ENCODE measurements at places on chromosomes 3 and 15.

DNA sequence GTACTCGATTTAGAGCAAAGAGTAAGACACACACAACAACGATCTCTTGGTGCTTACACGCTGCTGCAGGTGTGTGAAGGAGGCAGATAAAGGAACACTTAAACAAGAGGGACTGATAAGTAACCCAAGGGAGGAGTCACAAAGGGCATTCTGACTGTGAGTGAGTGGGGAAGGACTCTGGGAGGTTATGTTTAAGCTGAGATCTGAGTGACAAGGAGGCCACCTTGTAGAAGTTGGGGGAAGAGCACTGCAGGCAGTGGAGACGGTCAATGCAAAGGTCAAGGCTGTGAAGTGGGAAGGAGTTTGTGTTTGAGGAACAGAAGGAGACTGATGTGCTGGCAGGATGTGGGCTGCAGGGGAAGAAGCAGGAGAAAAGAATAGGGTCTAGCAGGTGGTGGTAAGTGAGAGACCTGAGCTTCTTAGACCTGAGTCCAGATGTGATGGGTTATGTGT is 63.1 kb downstream of the LPP start:
- no peak for DNase-seq

GRCh38 chr15:61702224-61703020 is 357.8 kb downstream of the VPS13C start:
- DNase-seq: no peak

GRCh38 chr3:150394606-150395005 is 13.5 kb upstream of the TSC22D2 start:
- no peak for DNase-seq

- DNase-seq: no peak
Measured at GRCh38 chr3:8816106-8816505, 46.7 kb upstream of the OXTR start.

GRCh38 chr15:63968122-63968524 is 78.2 kb downstream of the DAPK2 start:
- DNase-seq: no peak

All from cortex of kidney (tissue), 1 donor.